ENCODE measurements at places on chromosomes 11 and 22.
A peak's percentile ranks its signal among the peaks of the same experiment; 100 is the strongest.

DNA sequence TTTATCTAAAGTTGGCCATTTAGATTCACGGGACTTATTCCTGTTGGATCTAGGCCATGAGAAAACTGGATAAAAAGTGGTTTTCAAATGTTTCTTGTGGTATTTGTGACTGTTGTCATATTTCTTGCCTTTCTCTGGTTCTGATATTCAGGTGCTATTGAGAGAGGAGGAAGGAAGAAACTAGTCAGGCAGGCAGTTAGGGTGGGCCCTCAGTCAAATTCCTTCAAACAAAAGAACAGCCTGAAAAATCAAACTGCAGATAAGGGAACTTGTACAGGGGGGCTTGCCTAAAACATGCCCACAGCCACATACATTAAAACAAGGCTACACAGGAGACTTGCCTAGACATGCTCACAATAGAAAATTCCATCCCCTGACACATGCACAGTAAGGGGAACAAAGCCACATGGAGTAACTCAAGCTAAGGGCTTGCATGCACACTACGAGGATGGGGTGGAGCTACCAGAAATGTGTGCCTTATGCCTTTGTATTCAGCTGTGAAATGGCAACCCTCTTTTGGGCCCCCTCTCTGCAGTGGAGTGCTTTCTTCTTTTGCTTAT lies 18.2 kb downstream of the NCR3LG1 start:
- no peak for DNase-seq

DNA sequence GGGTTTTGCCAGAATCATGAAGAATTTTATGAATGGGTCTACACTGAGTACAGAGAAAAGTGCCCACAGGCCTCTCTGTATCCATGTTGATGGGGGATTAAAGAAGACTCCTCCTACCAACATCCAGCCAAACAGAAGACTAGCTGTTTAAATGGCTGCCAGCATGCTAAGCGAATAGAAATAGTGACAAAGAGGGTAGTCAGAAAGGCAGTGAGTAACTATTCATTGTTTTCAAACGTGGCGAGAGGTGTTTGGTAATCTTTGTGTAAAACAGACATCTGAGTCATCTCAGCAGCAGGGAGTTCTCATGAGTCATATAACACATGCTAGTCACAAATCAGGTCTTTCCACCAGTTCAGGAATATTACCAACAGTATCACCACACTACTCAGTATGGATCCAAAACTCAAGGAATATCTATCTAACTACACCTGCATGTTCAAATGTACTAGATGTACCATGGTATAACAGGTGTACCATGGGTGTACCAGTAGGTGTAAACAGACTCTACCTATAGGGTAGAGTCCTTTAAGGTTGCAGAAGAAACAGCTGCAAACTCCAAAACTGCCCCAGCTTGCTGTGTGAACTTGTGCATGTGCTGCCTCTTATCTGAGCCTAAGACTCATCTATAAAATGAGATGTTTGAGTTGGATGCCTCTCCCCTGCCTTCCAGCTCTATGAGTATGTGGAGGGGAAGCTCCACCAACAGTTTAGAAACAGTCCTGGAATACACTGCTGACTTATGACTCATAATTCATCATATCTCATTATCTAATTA lies 82.0 kb downstream of the SLC1A2 start:
- DNase-seq = peak; percentile 98

DNA sequence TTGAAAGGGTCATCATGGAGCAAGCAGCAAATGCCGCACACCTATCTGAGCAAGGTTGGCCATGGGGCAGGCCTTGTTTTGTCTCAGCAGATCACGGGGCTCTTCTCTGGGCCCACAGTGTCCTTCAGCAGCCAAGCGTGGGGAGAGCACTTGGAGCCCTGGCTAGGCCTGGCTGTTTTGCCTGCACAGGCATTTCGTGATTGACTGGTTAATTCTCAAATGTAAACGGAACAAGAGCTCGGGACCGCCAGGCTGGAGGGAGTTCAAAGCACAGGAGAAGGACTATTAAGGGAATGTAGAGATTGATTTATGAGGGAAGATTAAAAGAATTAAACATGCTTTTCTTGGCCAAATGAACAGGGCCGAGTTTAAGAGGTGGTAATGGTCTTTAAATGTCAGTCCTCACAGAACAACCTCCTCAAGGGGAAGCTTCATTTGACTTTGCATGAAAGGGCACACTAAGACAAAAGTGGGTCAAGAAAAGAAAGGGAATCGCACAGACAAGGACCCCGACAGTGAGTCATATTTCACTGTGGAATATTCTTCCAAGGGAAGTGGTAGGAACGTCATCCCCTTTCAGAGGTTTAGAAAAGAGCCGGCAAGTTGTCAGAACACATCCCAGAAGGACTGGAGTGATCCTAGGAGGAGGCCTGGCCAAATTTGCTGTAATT lies 20.7 kb downstream of the SPON1 start:
- peak; percentile 60 for DNase-seq

DNA sequence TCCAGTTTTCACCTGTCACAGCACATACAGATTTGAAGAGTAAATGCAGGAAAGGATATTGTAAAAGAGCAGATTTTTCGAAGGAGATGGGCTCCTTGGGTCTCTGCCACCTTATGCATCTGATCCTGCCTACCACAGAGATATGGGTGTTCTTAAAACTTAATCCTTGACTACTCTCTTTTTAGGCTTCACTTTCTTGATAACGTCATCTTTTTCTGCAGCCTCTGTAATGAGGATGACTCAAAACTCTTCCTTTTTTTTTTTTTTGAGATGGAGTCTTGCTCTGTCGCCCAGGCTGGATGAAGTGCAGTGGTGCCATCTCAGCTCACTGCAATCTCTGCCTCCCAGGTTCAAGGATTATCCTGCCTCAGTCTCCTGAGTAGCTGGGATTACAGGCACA lies 7.8 kb downstream of the PRR14L start:
- DNase-seq = no peak

- DNase-seq = peak; percentile 86
Observed at GRCh38 chr11:99505316-99505715, 484.6 kb downstream of the CNTN5 start.

- DNase-seq = peak; percentile 26
Observed at GRCh38 chr11:92227959-92228935, 3.6 kb downstream of the FAT3 start.

DNA sequence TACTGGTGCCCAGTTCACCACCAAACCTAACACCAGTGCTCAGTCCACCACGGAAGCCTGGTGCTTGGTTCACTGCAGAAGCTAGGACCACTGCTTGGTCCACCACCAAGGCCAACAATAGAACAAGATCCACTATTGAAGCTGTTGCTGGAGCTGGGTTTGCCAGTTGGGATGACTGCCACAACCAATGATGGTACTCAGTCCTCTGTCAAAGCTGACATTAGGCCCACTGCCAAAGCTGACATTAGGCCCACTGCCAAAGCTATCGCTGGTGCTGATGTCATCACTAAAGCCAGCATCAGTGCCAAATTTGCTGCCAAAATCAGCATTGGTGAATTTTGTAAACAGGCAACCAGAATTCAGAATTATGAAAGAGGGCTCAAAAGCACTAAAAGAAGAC lies 1850.2 kb upstream of the RAG2 start:
- no peak for DNase-seq

- DNase-seq = no peak
Observed at GRCh38 chr11:31617246-31617645, 107.7 kb downstream of the ELP4 start.

GRCh38 chr22:17536269-17536668 lies 27.0 kb upstream of the SLC25A18 start:
- no peak for DNase-seq

GRCh38 chr22:43262990-43263644 lies 76.2 kb upstream of the TTLL12 start:
- DNase-seq = no peak

DNA sequence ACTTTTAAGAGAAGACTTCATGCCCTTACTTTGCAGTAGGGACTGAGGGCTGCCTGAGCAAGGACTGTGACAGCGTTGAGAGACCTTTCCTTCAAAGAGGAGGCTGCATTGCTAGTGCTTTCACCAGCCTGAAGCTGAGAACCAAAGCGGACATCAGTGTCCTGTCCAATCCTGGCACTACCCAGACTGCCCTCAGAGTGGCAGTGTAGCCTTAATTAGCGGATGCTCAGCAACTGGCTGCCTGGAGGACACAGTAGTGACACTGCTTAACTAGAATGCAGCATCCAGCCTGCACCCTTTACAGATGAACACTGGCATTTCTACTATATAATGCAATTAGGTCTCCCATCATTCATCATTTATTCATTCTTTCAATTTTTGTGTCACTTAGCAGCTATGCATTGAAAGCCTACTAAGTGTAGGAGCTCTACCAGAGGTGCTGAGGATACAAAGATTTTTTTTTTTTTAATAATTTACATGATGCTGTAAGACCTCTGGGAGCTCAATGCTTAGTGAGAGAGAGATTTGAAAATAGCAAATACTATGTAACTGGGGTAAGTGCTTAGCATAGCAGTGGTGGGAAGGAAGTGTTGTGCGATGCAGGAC lies 36.9 kb upstream of the SLC36A4 start:
- DNase-seq = peak; percentile 68

GRCh38 chr22:24894998-24895397 lies 51.5 kb downstream of the LHFPL7 start:
- peak; percentile 2 for DNase-seq

DNA sequence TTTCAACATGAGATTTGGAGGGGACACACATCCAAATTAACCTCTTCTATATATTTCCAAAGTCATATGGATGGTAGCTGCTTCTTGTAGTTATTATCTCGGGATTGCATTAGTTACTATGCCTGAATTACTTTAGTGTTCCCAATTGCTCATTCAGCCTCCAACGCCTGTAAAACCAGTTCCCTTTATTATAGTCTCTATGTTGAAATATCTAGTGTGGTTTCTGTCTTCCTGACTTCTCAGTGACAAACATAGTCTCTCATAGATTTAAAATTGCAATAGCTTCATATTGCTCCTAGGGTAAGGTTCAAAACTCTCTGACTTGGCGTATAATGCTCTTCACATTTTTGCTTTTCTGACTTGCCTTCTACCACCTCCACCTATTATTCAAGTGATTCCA lies 366.4 kb downstream of the CASP12 start:
- DNase-seq = no peak

DNA sequence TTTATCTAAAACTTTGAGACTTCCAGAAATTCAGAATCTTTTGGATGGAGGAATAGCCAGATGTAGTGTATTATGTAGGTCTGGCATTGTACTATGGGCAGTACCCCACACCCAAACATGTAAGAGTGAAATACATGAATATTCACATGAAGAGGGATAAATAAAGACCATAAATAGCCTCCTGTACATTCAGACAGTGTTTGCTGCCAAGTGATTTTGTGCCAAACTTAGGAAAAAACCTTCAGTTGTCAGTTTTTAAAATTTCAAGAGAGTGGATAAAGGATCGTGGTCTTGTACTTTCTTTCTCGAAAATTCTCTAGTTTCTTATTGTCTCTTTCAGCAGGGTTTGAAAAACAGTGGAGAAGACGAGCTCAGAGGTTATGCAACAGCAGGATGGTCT lies 150.3 kb upstream of the LARGE1 start:
- no peak for DNase-seq

DNA sequence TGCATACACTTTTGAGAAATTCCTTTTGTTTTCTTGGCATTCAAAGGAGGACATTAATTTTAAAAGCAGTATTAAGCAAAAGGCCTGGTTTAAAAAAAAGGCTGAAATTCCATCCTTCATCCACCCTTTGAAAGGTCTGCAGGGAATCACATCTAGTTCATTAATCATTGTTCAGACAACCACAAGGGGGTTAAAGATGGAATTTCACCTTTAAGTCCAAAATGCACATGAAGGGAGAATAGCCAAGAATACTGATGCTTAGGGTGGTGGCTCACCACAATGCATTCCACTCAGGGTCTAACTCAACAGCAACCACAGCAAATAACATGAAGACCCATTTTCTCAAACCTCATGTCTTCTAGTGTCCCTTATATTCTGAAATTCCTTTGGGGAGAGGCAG lies 256.9 kb downstream of the CADM1 start:
- DNase-seq = peak; percentile 95

- peak; percentile 54 for DNase-seq
Observed at GRCh38 chr11:77109236-77110019, 6.8 kb downstream of the OMP start.

DNA sequence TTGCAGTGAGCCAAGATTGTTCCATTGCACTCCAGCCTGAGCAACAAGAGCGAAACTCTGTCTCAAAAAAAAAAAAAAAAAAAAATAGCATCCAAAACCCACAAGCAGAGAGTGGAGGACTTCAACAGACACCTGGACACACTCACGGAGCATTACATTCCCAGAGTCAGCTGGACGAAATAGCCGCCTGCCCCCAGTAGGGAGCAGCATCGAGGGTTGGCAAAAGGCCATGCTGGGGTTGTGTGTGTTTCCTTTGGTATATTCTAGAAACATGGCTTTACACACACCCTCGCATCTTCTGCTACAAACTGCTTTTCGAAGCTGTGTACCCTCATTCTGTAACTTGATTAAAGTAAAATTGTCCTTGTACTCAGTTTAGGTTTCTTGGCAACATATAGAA lies 5.3 kb downstream of the ADA2 start:
- peak; percentile 17 for DNase-seq

DNA sequence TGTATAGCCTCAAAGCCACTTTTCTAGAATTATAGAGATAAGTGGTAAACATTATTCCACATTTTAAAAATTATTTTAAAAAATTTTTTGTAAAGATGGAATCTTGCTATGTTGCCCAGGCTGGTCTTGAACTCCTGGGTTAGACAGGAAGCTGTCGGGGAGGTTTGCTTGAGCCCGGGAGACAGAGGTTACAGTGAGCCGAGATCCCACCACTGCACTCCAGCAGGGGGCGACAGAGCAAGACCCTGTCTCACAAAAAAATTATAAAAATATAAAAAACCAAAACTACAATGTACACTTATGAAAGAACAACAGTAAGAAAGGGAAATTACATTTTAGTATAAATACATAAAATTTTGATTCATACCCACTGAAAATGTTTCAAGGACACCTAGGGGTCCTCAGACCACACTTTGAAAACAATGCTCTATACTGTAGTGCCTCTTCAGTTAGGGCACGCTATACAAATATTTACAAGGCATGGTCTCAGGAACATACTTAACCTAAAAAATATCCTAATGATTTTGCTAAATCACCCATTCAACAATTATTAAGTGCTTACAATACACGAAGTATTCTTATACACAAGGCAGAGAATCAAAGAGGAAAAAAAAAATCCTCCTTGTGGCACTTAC lies 111.2 kb downstream of the MRTFA start:
- DNase-seq = peak; percentile 47

DNA sequence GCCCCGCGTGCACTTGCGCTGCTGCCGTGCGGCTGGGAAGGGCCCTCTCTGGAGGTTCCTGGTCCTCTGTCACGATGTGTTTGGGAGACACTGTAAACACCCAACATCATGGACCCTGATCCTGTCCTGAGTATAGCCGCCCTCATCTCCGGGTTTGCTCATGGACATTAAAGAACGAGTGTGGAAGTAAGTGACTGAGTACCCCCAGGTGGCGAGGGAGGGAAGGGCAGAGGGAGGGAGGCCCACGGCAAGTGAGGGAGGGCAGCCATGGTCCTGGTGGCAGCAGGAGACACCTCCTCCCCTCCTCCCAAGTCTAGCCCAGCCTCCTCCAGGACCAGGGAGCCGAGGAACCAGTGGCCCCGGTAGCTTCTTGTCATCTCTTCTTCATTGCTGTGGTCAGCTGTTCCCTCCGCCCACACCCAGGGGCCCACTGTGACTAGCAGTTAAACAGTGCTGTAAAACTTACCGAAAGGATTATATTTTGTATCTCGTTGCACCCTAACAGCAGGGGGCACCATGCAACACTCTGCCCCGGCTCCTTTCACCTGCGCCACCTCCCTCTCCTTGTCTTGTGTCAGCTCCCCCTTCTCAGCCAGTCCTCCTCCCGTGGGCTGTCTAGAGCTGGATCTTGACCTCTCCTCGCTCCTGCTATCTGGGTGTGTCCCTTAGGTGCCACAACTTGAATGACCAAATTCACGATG lies 566.5 kb upstream of the B3GAT1 start:
- no peak for DNase-seq

GRCh38 chr11:68928136-68928880 lies 24.6 kb downstream of the IGHMBP2 start:
- DNase-seq = no peak

Data from fibroblast of skin of abdomen (primary cell).